ENCODE measurements at places on chromosomes 4 and X.

DNA sequence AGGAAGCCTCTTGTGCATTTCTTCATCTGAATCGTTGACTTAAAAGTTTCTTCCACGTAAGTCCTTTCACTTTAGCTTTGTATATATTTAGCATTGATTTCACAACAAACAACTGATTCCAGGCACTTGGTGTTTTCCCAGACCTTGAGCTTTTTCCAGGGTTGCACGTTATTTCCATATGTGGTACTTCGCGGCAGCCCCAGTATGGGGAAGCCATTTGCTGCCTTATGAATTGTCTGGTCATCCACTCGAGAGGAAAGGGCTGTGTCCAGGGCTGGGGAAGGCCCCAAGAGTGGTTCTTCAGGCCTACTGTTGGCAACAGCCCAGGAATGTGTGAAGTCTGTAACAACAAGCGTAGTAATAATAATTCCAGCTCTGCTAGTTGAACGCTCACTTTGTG lies 2.8 kb upstream of the TLR8 start:
- DNase-seq = no peak

DNA sequence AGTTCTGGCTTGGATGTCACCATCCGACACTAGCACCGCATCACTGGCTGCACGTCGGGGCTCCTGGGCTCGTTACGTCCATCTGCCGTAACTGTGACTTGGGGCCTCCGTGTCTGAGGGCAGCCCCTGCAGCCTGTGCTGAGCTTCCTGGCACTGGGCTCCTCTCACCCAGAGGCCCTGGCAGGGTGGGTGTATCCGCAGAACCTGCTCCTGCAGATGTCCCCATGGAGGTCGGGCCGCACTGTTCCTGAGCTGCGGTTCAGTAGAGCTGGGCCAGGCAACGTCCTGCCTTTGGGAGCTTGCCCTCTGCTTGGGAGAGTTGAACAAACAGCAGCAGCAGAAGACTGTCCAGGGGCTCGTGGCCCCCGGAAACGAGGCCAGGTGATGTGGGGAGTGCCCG lies 71.4 kb downstream of the RGS12 start:
- DNase-seq = no peak

- DNase-seq = no peak
These were observed at the start of gene USP46 for GRCh38 chr4:52659001-52659721. TSS of gene USP46 (minus strand) at chr4:52659301. CDS start at chr4:52659150, 151 bp downstream.

GRCh38 chrX:11064851-11065600 lies 46.1 kb upstream of the HCCS start:
- DNase-seq = no peak

GRCh38 chr4:144357975-144358374 lies 217.5 kb upstream of the GYPA start:
- DNase-seq = no peak

Data from NK-92 treated with Interleukin-12 subunit alpha and Interleukin-12 subunit beta, amount 100 ng/mL, for 24 hours (cell line).